Hematopoietic multipotent progenitor cell treated with erythropoietin and hydrocortisone succinate and interleukin-3 and kit ligand, for 17 days (in vitro differentiated cells): ENCODE measurements at places on chromosomes 7 and 10.

- no peak for DNase-seq
Measured at GRCh38 chr10:35870665-35871310, 228.7 kb upstream of the FZD8 start.

DNA sequence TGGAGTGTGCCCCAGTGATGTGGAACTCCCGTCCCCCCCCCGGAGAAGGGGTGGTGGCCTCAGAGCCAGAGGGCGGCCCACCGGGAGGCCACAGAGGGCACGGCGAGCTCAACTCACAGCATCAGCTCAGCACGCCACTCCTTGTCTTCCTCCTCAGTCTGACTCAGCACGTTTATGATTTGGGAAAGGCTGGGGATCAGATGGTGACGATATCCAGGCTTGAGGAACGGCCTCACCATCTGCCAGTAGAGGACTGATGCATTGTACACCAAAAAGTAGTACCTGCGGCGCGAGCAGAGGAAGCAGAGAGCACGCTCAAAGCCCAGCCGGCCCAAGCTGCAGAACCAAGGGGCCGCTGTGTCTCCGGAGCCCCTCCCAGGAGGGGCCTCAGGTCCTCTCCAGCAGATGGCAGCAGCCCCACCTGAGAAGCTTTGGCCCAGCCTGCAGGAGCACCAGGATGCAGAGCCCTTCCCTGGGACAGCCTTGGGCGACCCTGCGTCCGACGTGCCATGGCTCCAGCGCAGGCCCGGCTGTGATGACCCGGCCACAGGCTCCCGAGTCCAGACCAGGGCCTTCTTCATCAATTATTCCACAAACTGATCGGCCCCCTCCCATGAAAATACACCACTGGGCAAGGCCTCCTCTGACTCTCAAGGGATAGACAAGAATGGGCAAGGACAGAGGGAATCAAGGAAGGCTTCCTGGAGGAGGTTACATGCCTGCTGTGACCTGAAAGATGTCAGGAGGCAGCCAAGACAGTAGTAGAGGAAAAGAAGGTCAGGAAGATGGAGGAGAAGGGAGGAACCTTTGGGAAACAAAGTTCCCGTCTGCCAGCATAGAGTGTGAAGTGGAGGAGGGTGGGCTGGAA lies 3.7 kb downstream of the CFAP46 start:
- DNase-seq: no peak

DNA sequence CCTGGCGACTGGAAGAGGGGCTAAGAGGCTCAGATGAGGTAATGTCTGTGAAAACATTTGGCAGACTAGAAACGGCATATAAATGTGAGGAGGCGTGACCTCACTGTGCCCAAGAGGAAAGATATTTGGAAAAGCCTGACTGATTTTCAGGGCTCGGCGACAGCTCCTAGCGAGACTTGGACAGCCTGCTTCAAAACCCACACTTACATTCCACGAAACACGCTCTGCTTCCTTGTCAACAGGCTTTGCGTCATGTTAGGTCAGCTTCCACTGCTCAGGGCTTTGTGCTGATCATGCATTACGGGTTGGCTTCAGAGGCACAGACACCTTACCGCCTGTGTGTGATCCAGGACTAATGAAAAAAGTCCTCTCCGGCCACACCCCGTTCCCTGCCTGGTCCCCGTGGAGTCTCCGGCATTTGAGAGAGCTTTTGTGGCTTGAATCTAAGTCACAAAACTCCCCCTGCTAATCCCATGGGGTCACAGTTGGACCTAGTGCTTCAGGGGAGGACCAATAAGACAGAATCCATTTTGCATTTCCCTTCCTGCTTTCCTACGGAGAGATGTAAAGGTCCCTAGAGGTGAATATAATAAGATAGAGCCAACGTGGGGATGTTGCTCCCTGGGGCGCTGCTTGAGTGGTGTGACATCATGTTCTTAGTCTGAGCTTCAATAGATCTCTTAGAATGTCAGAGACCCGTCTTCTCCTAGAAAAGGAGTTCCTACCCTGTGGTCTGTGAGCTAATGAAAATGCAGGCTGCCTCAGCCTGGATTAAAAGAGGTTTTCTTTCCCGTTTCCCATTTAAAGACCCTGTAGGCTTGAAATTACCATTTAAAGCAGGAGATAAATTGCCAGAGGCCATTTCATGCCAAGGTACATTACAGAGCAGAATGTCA lies 25.5 kb downstream of the FGFBP3 start:
- no peak for DNase-seq

DNA sequence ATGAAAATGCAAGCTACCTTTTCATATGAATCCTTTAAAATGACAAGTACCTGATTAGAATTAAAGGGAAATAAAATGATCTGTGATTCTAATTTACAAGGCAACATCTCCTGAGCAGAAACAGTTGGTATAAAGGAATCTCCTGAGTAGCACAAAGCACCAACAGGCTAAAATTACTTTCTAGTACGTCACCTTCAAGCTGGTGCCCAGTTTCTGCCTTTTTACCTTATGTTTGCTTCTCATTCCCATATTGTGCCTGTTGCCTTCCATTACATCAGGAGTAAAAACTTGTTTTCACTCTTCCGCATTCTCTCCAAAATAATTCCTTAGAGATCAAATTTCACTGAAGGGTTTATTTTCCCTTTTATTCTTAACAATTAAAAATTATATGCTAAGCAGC lies 587.1 kb upstream of the KCND2 start:
- DNase-seq: no peak

- DNase-seq: no peak
Measured at GRCh38 chr10:132370426-132371340, 26.3 kb upstream of the PWWP2B start.

DNA sequence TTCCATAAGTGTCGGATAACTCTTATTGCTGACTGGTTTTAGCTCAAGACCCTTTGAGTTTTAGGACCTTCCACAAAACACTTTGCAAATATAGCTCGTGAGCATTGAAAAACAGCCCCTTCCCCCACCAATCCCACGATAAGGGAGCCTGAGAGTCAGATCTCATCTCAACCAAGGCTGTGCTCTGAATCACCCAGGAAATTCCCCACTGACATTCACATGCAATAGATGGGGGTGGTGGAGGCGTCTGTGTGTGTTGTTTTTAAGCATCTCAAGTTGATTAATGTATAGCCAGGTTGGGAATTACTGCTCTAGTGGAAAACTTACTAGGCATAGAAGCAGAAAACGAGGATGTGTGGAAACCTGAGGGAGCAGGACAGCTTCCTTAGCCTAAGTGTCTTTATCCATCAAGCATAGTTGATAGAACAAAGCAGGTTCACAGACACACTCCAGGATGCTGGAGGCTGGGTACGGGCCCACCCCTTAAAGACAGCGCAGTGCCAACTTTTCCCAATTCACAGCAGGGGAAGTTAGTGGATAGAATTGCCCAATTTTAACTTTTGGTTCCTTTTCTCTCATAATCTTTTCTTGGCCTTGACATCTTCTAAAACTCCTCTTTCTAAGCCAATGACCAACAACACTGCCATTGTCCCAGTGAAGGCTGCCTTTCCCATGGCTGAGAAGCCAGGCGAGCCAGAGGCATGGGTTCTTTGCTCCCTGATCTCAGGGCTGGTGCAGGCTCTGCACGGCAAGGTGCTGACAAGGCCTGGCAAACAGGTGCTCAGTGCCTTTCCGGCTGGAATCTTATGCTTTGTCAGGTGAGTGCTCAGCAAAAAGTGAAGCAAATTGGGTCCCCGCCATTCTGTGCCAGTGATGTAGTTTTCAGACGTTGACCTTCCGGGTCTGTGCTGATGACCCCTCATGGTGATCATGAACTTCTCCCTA lies 98.5 kb upstream of the INSIG1 start:
- DNase-seq: no peak

DNA sequence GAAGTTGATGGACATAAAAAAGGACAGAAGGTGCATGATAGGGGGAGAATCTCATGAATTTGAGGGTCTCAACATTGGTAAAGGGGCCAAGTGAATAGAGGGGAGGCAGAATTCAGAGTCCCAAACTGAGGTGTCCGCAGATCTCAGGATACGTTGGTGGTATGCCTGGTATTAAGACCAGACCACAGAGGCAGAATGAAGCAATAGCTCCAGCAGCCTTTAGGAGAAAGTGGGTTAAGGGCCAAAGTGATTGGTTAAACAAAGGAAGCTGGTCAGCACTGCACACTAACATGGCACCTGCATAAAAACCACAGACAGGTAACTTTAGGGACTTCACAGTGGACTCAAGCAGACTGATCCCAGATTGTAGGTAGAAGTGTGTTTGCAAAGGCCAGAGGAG lies 37.5 kb downstream of the MEST start:
- DNase-seq: no peak

GRCh38 chr7:136183981-136184380 lies 206.8 kb upstream of the MTPN start:
- DNase-seq: no peak

GRCh38 chr7:119545118-119545517 lies 727.9 kb upstream of the KCND2 start:
- no peak for DNase-seq

GRCh38 chr10:110324201-110324804 lies 19.6 kb upstream of the SMNDC1 start:
- no peak for DNase-seq

GRCh38 chr10:97037365-97038361 lies 148.1 kb downstream of the SLIT1 start:
- DNase-seq: peak; percentile 81

DNA sequence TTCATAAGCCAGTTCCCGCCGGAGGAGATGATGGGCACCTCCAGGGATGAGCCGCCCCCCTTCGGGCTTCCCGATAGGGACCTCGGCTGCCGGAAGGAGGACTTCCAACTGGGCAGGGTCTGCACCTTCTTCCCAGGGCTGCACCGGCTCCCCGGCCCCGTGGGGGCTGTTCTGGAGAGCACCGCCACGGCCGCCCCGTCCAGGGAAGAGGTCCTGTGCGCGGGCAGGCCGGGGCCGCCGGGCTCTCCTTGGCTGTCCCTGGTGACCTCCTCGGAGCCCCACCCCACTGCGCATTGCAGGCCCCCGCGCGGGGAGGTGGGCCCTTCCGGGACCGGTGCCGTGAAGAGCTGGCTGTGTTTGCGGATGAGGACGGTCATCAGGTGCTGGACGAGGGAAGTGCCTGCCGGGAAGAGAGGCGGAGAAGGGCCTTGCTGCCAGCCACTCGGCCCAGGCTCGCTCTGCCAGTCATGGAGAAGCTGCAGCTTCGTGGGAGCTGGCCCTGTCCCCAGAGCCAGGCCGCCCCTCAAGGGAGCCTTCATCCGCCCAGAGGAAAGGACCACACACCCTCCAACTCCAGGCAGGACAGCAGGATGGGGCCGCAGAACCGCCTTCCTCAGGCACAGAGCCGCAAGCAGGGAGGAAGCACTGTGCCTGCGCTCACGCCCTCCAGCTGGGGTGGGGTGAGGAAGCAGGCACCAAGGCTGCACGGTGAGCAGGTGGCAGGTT lies 144.4 kb downstream of the MAPK8 start:
- no peak for DNase-seq

DNA sequence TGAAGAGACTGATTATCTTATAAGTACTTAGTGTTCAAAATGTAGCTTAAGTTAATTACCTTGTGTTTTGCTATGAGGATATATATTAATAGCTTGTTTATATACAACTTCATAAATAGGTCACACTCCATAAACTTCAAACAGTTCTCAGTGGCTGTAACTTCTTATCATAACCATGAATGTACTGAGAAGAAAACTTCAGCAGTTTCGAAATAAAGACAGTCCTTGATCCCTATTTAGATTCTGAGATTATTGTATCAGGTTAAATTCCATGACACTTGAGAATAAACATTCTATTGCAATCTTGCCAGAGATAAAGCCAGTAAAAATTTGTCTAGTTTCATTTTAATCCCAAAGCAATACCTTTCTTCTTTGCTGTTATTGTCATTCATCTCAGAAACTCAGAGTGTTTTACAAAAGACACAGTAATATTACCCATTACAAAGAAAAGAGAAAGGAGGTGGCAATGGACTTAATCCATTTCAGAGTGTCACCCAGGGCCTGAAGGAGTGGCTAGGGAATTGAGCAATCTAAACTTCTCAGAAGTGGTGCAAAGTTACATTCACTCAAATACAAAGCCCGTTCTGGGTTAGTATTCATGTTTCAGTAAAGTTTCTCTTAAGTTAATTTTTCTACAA lies 403.6 kb downstream of the SEMA3D start:
- no peak for DNase-seq

- no peak for DNase-seq
Measured at GRCh38 chr7:88363249-88363648, 56.6 kb upstream of the STEAP4 start.

DNA sequence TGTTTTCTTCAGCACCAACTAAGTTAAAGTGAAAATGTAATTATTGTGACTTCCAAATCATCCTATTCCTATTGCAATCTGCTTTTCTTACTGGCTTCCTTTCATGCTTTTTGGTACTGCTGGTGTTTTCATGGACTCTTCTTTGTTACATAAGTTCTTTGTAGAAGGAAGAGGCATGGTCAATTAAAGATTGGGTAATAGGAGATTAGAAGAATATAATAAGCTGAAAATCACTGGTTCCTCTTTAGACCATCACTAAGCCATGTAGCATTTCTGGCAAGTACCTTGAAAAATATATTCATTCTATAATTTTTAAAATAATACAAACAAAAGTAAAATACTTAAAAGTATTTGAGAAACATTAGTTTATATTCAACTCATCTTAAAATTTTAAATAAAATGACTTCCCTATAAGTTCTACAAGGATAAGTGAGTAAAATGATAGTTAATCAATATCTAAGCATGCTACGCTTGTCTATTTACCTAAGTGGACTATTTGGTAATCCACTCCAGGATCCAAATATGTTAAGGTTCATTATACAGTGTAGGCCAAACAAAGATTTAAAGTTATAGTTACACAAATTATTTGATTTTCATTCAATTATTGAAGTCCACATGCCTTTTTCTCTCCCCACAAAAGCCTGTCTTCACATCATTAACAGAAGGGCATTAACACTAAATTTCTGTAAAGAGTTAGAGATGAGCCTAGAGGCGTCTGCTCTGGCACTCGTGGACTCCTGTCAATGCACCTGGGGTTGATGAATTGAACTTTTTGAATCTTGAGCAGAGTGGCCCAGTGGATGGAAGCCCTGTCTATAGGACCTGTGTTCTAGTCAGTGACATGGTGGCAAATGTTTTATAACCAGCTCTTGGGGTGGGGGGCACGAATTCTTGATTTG lies 408.1 kb downstream of the INHBA start:
- no peak for DNase-seq

GRCh38 chr10:109956454-109957091 lies 33.3 kb upstream of the XPNPEP1 start:
- DNase-seq: peak; percentile 49

DNA sequence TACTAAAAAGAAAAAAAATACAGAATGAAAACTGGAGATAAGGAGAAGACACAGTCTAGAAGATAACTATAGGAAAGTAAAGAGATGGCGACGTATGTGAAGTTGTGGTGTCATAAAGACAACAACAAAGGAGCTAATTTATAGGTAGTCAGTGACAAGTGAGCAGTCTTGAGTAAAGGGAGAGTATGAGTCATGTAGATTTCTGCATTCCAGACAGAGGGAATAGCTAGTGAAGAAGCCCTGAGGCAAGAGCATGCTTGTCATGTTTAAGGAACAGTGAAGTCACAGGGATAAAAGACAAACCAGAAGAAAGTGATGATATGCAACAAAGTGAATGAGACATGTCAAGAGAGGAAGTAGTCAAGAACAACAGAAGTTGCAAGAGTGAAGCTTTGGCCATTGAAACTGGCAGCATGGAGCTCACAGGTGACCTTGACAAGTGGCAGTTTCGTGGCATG lies 2.3 kb upstream of the MIOS start:
- DNase-seq: no peak
